ENCODE measurements at places on chromosomes 2 and 18.

- DNase-seq, result no peak
Measured at GRCh38 chr18:44799382-44799906, 118.8 kb downstream of the SETBP1 start.

- no peak for DNase-seq
Measured at GRCh38 chr2:227152093-227152766, 11.8 kb downstream of the COL4A4 start.

DNA sequence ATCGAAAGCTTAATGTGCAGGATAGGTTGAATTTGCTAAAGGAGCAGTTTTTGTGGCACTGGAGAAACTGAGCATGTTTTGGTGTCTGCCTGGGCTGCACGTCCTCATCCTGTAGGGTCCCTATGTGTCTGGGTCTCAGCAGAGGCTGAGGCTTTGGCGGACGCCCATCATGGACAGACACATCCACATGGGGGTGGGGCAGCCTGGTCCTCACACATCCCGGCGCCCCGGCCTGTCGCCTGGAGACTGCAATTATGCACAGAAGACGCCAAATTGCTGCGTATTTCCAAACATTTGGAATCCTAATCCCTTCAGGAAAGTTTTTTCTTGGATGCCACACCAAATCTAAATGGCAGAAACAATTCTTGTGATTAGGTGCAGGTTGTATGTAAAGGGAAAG is 128.2 kb upstream of the TWIST2 start:
- DNase-seq, result no peak

DNA sequence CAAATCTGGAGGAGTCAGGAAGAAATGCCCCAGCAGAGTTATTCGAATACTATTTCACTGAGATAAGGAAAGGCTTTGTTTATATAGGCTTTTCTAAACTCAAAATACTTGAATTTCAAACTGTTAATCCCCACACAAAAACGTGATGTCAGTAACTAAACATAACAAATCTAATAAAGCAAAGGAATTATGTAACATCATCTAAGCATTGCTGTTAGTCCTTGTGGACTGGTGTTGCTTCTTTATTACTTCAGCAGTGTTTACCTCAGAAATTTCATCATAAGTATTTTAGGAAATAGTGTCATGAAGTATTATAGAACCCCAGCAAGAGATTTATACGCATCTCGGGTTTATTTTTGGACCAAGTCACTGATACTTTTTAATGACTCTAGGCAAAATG is 19.7 kb upstream of the SANBR start:
- DNase-seq, result no peak

- no peak for DNase-seq
Measured at GRCh38 chr2:11797846-11798245, 51.4 kb downstream of the LPIN1 start.

DNA sequence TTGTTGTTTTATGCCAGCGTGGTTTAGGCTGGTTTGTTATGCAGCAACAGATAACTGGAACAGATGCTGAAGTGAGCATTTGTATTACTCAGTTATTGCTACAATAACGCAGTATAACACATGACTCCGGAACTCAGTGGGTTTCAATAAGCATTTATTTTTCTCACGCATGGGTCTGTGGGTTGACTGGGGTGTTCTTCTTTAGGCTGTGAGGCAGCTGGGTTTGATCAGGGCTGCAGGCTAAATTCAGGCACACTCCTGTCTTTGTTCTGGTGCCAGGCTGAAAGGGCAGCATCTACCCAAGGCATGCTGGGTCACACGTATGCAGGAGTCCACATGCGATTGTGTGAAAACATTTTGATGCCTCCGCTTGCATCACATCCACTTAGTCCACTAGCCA is 3.8 kb upstream of the SLC1A4 start:
- no peak for DNase-seq

GRCh38 chr18:70426818-70427217 is 138.0 kb downstream of the SOCS6 start:
- DNase-seq, result no peak

- DNase-seq, result no peak
Measured at GRCh38 chr2:212153923-212154322, 384.7 kb downstream of the ERBB4 start.

- DNase-seq, result no peak
Measured at GRCh38 chr2:108348816-108349570, 28.8 kb upstream of the SULT1C4 start.

DNA sequence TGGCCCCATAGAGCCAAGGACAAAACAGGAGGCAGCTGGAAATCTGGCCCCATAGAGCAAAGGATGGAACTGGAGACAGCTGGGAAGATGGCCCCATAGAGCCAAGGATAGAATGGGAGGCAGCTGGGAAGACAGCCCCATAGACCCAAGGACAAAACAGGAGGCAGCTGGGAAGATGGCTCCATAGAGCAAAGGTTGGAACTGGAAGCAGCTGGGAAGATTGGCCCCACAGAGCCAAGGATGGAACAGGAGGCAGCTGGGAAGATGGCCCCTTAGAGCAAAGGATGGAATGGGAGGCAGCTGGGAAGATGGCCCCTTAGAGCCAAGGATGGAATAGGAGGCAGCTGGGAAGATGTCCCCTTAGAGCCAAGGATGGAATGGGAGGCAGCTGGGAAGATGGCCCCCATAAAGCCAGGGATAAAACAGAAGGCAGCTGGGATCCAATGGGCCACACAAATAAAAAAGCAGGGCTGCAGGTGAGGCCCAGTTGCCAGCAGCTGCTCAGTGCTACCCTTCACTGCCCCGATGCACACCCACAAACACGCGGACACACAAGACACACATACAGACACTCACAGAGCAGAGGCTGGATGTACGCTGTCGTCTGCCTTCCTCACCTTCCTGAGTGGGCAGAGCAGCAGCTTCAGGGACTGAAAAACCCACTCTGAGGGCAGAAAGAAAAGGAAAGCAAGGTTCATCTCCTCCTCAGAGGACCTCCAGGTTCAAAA is 505.4 kb upstream of the MYT1L start:
- DNase-seq, result no peak

- no peak for DNase-seq
Measured at GRCh38 chr2:46097714-46098480, 199.3 kb upstream of the EPAS1 start.

GRCh38 chr2:241315879-241316631 is at the start of gene SEPTIN2:
Gene SEPTIN2 (plus strand): TSS chr2:241315925. CDS start chr2:241324233, 8,308 bp downstream.
- no peak for DNase-seq

DNA sequence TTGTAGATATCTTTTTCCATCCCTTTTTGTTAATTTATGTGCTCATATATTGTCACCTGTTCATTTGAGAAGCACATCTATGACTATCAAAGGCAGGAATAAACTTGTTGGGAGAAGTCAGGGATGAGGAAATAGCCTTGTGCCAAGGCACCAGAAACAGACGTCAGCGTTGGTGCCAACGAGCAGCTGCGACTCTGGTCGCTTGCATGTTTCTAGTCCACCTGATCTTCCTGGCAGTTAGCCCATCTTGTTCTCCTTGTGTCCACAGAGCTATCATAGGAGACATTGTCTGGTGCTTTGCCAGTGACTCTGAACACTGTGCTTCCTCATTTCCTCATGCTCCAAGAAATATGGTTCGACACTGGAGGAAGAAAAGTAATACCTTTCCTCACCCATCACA is 374.4 kb downstream of the PTPRM start:
- DNase-seq, result no peak

GRCh38 chr2:168811696-168812095 is 9.3 kb downstream of the NOSTRIN start:
- no peak for DNase-seq

- DNase-seq, result no peak
Measured at GRCh38 chr2:1011006-1011405, 60.4 kb downstream of the SNTG2 start.

DNA sequence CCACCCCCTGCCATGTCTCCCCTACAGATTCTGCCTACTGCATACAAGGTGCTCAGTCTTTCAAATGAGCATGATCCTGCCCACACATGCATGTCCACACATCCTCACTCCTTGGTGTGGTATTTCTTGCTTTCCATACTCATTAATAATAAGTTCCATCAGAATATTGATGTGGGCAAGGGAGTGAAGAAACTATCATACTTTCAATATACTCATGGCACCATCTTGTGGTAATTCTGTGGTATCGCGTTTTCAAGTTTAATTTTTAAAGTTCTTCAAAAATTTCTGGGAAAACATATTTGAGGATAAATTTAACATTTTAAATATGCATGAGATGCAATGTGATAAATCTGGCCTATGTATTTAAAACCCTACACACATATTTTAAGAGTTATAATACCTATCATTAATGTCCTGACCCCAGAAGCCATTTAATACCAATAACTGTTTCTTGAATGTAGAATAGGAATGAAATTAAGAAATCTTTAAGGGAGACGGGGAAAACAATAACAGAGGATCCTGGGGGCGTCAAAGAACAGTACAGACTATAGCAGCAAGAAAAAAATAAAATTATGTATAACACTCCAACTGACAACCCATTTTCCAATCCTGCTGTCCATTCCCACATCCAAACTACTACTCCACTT is 110.1 kb downstream of the ZNF385B start:
- DNase-seq, result no peak

DNA sequence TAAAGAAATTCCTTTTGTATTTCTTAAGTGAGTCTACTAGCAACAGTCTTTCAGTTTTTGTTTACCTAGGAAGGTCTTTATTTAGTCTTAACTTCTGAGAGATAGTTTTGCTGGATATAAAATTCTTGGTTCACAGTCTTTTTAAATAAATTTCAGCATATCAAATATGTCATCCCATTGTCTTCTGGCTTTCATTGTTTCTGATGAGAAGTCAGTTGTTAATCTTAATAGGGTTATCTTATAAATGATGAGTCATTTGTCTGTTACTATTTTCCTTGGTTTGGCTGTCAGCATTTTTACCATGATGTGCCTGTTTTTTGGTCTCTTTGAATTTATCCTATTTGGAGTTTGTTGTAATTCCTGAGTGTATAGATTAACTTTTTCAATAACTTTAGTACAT is 129.3 kb downstream of the FAM210A start:
- no peak for DNase-seq

- no peak for DNase-seq
Measured at GRCh38 chr2:235170536-235171521, 219.0 kb downstream of the SH3BP4 start.

DNA sequence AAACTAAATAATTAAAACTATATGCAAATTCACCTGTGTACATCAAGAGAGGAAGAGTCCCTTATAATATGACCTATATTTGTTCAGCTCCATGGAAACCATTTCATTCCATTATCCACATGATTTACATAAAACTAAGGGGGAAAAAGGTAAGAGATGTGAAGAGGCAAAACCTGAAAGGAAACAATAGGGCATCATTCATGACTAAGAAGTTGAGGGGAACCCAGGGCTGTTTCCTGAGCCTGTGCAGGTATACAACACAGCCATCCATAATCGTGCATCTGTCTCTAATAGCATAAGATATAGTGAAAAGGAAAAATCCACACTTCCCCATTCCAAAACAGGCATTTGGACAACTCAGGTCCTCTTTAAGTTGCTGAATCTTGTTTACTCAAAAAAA is 151.3 kb downstream of the NR4A2 start:
- no peak for DNase-seq

GRCh38 chr2:6184532-6185292 is 492.5 kb downstream of the SOX11 start:
- no peak for DNase-seq

DNA sequence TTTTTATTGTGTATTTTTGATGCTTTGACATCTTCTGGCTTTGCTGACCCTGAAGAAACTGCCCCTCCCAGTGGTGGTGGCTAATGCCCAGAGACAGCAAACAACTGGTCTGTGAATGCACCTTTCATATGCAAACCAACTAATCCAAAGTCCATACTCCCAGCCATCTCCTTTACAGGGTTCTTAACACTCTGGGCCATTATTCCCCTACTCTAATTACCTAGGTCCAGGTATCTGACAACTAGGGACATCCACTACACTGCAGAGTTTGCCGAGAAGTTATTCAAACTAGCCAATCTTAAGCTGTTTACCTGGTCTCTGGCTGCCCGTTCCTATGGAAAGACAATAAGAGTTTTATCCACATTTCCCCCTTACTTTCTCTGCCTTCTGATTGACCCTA is 73.6 kb downstream of the FSHR start:
- DNase-seq, result no peak

- DNase-seq, result no peak
Measured at GRCh38 chr2:112157472-112157871, 19.3 kb downstream of the FBLN7 start.

DNA sequence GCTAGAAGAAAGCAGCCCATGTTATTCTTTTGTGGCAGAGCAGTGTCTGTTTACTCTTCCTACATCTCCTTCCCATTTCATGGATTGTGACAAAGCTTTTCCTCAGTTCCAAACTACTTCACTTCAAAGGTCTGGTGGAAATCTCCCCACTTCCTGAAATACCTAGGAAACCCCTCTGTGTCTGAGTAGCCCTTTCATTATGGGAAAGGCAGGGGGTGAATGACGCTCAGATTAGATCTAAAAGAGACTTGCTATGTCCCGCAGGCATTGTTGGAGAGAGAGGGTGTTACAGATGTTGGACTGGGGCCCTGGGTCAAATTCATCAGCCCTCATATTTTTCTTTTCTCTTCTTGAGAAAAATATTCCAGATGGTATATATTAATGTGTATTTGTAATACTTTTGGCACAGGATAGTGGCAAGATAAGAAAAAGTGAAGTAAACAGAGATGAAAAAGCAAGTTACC is 675.0 kb downstream of the IRS1 start:
- no peak for DNase-seq

DNA sequence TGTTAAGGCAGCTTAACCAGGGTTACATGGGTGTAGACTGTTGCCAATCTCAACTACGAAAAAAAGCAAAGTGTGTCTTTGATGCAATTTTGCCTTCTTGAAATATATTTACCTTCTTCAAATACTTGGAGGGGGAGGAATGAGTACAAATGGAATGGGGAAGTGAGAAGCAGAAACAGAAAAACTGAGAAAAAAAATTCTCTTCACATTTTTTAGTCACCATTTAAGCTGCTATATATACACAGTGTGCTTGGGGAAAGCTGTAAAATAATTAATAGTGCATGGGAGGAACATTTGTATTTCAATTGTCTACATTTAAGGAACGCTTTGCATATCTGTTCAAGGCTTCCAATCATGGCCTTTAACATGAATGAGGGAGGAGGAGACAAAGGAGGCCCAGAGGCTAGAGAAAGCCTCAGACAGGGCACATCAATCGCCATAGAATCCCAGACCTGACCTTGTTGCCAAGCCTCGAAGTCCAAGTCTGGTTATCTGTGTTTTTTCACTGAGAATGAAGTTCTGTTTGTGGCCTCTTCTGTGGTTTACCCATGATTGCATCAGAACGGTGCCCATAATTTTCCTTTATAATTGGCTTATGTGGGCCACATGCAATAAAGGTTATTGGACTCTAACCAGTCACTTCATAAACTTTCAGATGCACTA is 158.6 kb downstream of the PIK3C3 start:
- no peak for DNase-seq

GRCh38 chr2:102449370-102449974 is 23.6 kb upstream of the SLC9A4 start:
- peak; percentile 45 for DNase-seq

DNA sequence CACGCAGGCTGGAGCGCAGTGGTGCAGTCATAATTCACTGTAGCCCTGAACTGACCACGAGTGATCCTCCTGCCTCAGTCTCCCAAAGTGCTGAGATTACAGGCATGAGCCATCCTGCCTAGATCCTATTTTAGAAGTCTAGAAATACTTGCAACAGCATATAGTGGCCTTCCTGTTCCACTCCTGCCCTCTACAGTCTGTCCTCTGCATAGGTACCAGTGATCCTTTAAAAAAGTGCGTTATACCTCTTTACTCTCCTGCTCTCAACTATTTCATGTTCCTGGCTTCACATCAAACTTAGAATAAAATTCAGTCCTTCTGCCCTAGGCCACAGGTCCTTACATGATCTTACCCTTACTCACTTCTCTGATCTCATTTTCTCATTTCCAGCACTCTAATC is 6.0 kb downstream of the COMMD1 start:
- DNase-seq, result no peak
